ENCODE measurements at places on chromosomes 16 and 17.

GRCh38 chr16:74736531-74737157, 36.0 kb upstream of the MLKL start:
- DNase-seq = no peak

DNA sequence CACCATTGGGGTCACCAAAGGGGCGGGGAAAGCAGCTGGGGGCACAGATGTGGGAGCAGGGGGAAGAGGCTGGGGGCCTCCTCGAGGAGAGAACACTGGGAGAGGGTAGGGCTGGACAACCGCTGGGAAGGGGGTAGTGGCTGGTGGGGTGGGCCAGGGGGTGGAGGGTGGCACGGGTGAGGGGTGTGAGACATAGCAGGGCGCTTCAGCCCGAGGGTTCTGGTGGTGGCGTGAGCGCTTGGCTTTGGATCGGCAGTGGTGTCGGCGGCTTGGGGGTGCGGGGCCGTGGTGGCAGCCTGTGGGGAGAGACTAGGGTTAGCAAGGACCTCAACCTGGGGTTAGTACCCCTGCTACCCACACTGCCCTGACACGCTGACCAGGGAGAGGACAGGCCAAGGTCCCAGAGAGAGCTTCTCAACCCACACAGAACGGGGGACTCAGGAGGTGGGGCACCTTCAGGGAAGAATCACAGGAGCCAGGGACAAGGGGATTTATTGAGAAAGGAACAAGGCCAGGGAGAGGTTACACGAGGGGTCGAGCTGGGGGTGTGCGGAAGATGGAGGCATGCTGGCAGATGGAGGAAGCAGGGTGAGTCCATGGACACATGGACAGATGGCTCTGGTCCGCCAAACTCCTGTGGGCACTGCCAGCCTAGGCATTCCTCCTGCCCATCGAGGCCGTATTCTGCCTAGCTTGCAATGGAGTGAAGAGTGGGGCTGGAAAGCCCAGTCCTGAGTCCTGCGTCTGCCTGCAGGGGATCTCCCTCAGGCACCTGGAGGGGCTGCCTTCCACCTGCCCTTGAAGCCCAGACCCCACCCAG, 8.4 kb downstream of the PER1 start:
- peak; percentile 32 for DNase-seq

- no peak for DNase-seq
These were observed 1.3 kb upstream of the KRTAP4-7 start for GRCh38 chr17:41082626-41083025.

DNA sequence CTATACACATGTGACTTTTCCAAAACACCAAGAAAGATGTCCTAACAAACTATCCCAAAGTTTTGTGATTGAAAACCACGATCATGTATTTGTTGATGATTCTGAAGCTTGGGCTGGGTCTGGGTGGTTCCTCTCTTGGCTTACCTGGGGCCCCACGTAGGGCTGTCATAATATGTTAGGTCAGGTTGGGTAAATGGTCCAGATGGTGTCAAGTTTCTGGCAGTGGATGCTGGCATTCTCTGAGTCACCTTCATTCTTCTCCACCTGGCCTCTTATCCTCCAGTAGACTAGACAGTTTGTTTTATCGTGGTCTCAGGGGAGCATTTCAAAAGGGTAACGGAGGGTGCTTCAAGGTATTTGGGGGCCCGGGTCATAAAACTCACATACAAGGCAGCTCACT, 39.4 kb downstream of the SYCE1L start:
- DNase-seq = no peak

DNA sequence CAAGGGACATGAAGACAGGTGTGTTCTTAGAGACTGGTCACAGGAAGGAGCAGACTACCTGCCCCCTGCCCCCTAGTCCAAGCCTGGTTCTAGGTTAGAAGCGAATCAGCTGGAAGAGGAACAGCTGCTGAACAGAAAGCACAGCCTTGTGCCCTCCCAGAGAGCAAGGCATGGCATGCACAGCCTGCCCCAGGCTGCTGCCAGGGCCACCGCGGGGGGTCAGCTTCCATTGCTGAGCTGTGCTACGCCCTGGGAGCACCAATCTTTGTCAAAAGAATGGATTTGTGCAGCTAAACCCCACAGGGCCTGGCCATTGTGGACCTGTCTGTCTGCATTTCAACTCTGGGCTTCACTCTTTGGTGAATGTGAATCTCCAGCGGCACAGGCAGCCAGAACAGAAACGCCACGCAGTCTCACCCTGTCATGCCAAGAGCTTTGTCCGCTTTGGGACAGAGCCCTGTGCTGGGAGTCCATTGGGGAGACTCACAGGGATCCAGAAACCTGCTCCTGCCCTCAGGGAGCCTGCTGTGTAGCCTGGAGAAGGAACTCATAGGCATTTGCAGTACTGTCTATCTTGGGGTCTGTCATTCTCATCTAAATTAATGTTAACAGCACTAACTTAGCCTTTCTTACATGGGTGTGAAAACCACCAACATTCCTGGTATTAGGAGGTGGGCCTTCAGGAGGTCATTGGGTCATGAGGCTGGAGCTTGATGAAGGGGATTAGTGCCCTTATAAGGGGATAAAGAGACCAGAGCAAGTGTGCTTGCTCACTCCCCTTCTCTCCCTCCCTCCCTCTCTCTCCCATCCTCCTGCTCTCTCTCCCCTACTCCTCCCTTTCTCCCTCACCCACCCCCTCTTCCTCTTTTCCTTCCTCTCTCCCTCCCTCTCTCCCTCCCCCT, 25.6 kb upstream of the CDRT4 start:
- no peak for DNase-seq

DNA sequence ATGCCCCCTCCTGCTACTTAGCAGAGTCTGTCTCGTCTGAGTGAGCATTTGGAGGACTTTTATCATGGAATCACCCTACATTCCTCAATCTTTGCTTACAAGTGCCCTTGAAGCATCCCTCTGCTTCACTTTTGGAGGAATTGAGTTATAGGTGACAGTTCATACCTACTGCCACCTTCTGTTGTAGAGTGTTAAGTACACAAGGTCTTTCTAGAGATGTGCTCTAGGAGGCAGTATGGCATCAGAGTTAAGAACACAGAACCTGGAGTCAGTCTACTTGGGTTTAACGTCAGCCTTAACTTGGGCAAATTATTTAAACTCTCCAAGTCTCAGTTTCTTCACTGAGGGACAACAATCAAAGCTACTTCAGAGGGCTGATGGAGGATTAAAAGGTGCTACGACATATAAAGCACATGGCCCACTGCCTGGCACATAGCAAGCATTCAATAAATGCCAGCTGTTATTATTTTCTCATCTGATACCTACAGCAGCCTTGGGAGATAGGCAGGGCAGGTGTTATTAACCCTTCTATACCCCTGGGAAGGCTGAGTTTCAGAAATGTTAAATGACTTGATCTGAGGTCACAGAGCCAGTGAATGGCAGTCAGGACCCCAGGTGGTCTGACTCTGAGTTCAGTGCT, 62.2 kb downstream of the UTP18 start:
- no peak for DNase-seq

DNA sequence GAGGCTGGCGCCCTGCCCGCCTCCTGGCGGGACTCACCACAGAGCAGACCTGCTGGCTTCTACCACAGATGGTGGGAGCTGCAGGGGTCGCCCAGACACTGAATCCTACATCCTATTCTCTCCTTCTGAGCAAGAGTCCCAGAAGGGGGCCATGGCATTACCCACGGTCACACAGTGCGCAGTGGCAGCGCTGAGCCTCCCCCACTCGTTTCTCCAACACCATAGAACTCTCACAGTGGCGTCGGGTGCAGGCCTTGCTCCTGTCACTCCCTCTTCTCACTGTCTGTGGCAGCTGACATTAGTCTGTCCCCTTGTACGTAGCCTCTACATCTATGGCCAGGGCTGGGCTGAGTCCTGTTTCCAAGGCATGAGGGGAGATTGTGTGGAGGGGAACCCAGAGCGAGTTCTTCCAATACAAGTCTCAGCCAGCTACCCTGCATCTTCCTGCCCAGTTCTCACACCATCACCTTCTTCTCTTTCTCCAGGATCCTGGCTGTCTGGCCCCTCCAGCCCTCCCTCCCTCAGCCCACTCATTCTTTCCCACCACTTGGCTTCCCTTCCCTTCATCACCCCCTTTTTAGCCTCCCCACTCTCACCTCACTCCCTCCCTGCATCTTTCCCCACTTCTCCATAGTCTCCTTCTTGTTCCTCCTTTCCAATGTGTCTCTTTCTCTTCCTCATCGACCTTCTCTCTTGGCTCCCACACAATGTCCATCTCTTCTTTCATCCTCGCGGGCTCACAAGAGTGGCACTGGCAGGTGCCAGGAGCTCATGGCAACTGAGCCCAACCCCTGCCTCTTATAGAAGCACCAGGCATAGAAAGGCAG, 5.9 kb downstream of the UBTF start:
- DNase-seq = no peak

DNA sequence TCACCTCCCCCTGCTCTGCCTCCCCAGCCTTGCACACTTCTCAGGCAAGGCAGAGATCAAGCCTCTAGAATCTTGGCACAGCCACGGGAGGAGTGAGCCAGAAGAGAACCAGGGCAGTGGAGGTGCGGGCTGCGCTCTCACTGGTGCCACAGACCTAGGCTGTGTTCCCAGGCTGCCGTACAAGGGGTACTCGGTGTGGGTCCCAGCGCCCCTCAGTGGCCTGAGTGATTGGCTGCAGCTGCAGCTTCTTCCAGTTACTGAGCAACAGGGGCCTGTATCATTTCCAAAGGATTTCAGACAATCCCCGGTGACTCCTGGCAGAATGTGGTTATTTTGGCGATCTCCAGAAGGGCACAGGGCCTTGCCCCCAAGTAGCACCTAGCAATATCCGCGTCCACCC, 1852.1 kb downstream of the TP53TG3F start:
- DNase-seq = no peak

GRCh38 chr17:49497148-49498028, 2.3 kb downstream of the NGFR start:
- DNase-seq = no peak

- no peak for DNase-seq
These were observed 26.7 kb upstream of the POLR3E start for GRCh38 chr16:22270525-22270924.

DNA sequence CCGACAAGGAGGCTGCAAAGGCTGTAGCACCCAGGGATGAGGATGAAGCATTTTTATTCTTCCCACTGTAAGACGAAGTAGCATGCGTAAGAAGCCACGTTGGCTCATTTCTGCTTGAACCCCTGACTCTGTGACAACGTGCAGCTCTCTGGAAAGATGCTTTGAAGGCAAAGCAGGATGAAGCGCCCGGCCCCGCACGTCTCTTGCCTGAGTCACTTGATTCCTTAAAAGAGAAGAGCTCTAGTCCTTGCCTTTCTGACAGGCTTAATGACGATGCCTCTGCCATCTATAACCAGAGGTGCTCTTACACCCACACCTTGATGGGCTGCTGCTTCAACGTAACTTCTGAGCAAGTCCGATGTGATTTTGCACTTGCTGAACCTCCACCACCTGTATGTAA, 76.7 kb upstream of the MED9 start:
- no peak for DNase-seq

- DNase-seq = no peak
These were observed 21.3 kb downstream of the DEF8 start for GRCh38 chr16:89969741-89970410.

DNA sequence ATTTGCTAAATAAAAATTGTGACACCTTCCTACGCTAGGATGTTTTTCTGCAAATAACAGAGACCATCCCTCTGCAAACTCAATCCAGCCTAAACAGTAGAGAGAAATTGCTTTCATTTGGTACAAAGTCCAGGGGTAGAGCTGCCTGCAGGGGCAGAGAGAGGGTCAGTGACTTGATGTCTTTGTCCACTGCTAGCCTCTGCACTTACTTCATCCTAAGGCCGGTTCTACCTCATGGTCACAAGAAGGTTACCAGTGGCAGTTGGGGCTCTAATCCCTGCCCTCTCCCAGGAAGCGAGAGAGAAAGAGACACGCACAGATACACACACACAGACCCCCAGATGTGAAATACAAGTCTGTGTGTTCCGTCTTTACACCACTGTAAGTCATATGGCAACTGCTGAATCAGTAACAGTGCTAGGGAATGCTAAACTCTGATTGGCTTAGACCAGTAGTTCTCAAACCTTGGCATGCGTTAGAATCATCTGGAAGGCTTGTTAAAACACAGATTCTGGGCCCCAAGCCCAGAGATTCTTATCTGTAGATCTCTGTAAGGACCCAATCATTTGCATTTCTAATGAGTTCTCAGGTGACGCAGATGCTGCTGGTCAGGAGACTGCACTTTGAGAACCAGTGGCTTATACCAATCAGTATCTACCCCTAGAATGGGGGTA, 13.1 kb upstream of the LPCAT2 start:
- DNase-seq = peak; percentile 62

DNA sequence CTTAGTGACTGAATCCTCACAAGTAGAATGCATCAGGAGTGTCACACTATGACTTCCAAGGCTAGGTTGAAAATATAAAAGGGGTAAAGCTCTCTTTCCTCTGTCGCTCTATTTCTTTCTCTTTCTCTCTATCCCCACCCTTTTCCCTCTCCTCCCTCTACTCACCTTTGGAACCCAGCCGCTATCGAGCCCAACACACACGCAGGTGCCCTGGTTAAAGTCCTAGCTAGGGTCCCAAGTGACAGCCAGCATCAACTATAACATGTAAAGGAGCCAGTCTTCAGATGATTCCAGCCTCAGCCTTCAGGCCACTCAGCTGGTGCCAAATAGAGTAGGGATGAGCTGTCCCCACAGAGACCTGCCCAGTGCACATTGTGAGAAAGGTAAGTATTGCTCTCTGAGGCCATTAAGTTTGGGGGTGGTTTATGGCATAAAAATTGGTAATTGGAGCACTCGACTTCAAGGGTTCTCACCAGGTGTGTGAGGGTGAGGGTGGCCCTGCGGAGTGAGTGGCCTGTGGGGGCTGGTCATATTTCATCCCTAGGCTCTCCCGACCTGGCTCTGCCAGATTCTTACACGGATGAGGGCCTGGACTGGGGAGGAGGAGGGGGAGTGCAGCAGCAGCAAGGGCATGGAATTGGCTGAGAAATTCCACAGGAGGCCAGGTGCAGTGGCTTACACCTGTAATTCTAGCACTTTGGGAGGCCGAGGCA, 14.9 kb upstream of the C16orf54 start:
- DNase-seq = no peak

DNA sequence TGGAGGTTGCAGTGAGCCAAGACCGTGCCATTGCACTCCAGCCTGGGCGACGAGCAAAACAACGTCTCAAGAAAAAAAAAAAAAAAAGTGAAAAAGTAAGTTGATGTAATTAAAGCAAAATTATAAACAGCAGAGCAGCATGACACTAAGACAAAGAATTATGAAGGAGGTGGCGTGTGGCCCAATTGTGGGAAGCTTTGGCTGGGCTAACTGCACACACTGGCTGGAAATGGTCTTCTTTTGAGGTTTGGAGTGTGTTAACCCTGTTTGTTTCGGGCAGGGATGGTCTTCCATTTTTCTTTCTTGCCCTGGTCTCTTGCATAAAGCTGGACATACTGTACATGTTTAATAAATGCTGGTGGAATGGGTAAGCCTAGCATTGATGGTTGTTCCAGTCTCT, 54.8 kb downstream of the RAP1GAP2 start:
- no peak for DNase-seq

Data from lower leg skin (tissue), 4 donors.